T-helper 2 cell treated with Interferon-gamma antibody and Interleukin-4, amounts not matched to agents 5 μg/mL and 100 μg/mL, for 36 hours (primary cell): ENCODE measurements at places on chromosomes 7 and 10.

DNA sequence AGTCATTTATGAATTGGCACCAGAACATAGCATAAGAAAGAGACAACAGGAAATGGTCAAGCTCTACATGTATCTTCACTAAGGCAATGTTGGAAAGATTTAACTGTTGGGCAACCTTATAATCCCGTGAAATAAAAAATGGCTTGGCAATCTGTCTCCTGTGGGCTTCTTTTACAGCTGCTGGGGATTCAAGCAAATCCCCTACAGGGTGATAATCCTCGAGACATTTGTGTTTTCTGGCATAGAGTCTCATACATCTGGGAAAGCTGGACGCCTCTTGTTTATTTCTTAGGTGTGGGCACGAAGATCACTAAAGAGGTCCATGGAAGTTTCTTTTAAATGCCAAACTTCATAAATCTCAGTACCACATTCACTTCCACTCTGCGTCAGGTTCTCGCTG, 82.2 kb upstream of the GPR141 start:
- DNase-seq: no peak

GRCh38 chr7:140485500-140486265, 6.4 kb upstream of the MKRN1 start:
- no peak for DNase-seq

DNA sequence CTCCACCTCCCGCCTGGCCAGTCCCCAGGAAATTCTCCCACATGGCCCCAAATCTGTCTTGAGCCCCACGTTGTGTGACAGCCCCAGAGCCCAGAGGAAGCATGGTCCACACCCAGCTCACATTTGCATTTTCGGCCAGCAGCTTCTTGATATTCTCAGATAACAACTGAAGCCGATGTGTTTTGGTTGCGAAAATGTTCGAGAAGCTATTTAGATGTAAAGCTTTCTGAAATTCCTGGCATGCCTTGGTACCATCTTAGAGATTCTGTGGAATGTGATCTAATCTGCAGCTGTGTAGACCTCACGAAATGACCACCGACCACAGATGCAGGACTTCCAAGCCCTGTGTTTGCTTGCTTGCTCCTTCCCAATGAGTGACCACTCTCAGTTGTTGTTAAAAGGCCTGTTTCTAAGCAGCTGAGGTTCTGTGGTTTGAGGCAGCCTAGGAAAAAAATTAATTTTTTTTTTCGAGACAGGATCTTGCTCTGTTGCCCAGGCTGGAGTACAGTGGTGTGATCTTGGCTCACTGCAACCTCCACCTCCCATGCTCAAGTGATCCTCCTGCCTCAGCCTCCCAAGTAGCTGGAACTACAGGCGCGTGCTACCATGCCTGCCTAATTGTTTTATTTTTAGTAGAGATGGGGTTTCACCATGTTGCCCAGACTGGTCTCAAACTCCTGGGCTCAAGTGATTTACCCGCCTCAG, 8.8 kb downstream of the SLC4A2 start:
- DNase-seq: no peak

- peak; percentile 79 for DNase-seq
Measured at GRCh38 chr7:155198901-155199845, 98.5 kb upstream of the INSIG1 start.

DNA sequence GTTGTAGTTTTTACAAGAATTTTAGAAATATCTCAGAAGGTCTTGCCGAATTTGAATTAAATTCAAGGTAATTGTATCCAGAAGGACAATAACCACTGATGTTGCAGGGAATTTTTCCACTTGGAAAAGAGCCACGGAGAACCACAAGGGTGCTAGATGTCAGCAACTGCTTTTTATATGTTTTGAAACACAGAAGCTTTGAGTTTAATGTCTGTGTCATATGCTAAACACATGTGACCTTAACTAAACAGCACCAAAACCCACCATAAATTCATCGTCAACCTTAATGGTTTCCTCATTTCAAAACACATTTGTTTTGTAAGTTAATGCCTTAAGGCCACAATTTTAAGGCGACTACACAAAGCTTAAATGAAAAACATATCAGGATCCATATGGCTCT, 106.9 kb downstream of the COL28A1 start:
- DNase-seq: no peak

GRCh38 chr10:29987471-29987870, 71.9 kb downstream of the JCAD start:
- DNase-seq: no peak

- DNase-seq: no peak
Measured at GRCh38 chr10:122658356-122659049, 41.1 kb downstream of the C10orf120 start.

DNA sequence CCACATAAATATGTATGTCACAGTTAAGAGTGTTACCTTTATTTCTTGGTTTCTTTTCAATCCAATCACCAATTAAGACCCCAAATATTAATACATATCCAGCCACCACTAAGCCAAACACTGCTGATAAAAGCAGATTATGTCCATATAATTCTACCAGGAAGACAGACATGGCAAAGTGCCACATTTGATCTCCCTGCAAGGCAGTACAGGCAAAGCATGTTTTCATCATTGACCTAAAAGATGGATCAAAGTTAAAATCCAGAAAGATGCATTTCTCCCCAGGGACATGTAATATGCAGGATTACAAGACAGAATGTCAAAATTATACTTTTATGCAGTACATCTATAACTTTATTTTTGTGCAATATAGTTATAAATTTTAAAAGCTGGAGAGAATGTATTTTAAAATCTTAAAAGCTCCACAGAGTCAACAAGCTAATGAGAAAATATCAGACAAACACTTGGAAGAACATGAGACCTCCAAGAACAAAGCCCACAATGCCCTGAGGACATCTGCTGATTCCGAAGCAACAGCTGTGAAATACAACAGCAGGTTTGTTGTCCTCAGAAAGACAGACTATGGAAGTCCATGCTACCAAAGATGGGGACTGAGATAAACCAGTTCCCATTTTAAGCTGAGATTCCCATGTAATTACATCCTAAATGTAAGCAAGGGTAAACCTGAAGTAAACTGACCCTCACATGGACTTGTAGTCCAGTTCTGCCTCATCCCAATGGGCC, 54.5 kb upstream of the TOMM7 start:
- no peak for DNase-seq

DNA sequence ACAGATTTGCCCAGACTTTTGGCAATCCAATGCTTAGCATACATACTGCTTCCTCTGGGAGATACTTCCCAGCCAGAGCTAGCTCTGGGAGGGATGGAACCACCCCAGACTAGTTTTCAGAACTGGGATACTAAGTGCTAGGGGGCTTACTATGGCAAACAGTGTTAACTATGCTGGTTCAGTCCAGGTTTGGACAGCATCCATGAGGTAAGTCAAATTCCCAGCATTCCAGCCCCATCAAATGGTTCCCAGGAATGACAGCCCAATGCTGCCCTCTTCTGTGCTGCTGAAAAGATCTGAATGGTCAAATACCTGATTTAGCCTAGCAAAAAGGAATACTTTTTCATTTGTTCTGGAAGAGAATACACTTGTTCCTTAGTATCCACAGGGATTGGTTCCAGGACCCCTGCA, 141.7 kb upstream of the CCDC6 start:
- DNase-seq: no peak

GRCh38 chr10:4266416-4267085, 481.5 kb upstream of the KLF6 start:
- no peak for DNase-seq

- DNase-seq: no peak
Measured at GRCh38 chr10:75658036-75658435, 226.6 kb downstream of the LRMDA start.

GRCh38 chr10:110410329-110411046, 87.2 kb upstream of the DUSP5 start:
- no peak for DNase-seq

DNA sequence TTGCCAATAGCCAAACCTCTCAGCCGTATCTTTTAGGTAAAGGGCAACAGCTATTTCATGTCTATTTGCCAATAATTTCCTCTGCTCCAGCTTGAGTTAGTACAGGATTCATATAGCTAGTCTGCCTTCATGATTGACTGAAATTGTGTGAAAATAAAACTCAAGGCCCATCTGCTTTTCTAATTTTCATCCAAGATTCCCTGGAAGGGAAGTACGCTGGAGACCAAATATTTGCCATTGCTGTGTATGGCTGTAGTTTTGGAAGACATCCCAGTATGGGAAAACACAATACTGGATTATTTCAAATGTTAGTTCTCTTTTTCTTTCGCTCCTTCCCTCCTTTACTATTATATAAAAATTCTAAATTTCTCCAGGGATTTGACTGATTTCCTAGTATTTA, 652.4 kb downstream of the CNTNAP2 start:
- DNase-seq: no peak

- no peak for DNase-seq
Measured at GRCh38 chr7:127781081-127781480, 129.1 kb downstream of the SND1 start.

DNA sequence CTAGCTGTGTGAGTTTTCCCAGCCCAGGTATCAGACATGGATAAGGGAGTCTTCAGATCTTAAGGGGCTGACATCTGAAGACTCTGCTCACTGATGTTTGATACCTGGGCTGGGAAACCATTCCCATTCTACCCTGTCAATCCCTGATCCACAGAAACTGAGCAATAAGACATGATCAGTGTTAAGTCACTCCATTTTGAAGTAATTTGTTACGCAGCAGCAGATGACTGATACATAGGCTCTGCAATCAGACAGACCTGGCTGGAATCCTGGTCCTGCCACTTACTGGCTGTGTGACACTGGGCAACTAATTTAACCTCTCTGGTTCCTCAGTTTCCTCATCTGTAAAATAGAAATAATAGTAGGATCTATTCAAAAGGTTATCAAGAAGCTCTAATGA, 6.6 kb downstream of the DCLRE1C start:
- DNase-seq: no peak

DNA sequence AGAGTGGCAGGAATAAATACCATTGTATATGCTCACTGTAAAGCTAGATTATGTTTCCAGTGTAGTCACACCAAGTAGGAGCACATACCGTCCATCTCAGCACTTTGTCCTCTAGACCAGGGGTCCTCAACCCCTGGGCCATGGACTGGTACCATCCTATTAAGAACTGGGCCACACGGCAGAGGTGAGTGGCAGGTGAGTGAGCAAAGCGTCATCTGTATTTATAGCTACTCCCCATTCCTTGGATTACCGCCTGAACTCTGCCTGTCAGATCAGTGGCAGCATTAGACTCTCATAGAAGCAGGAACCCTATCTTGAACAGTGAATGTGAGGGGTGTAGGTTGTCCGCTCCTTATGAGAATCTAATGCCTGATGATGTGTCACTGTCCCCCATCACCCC, 735.3 kb downstream of the MAGI2 start:
- DNase-seq: no peak

DNA sequence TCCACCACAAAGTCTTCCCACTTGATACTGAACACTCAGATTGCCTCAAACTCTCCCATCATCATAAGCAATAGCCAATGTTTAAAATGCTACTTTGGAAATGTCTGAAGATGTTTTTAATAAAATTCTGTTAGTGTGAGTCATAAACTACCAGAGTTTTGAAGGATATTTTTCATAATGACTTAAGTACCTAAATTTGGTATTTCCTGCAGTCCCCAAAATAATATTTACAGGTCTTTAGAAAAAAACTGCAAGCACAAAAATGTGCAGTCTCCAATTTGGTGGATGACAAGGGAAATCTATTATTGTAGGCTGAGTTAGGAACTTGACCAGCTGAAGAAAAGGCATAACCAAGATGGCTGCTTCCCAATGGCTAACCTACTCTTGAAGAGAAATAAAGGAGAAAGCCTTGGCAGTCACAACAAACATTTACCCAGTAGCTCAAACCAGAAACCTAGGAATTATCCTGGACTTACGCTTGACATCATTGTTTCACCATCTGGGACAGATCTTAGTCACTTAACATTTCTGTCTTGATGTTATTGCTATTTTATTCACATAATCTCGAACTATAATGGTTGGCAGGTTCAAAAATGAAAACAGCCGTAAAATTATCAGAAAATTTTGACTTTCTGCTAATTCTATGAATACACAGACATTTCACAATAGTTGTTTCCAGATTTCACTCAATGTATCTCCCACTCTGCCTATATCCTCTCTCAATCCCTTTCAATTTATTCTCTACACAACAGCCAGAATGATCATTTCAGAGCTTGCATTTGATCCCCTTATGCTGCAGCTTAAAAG, 111.2 kb upstream of the STEAP1B start:
- DNase-seq: no peak

DNA sequence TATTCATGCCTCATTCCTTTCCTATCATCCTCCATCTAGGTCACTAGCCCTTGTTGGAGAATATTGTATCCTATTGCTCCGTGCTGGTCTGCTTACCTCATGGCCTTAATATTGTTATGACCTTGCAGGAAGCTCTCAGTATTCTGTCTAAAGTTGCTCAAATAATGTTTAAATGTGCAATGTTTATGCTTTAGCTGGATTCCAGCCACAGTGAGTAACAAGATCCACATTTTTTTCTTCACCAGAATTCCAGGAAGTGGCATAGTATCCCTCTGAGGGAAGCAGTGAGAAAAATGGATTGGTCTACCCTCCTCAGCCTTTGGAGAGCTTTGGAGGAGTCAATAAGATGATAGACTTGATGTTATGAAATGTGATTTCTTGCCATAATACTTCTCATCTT, 402.6 kb downstream of the NRG3 start:
- no peak for DNase-seq

- peak; percentile 25 for DNase-seq
Measured at GRCh38 chr7:123154231-123154860, 45.4 kb downstream of the SLC13A1 start.

DNA sequence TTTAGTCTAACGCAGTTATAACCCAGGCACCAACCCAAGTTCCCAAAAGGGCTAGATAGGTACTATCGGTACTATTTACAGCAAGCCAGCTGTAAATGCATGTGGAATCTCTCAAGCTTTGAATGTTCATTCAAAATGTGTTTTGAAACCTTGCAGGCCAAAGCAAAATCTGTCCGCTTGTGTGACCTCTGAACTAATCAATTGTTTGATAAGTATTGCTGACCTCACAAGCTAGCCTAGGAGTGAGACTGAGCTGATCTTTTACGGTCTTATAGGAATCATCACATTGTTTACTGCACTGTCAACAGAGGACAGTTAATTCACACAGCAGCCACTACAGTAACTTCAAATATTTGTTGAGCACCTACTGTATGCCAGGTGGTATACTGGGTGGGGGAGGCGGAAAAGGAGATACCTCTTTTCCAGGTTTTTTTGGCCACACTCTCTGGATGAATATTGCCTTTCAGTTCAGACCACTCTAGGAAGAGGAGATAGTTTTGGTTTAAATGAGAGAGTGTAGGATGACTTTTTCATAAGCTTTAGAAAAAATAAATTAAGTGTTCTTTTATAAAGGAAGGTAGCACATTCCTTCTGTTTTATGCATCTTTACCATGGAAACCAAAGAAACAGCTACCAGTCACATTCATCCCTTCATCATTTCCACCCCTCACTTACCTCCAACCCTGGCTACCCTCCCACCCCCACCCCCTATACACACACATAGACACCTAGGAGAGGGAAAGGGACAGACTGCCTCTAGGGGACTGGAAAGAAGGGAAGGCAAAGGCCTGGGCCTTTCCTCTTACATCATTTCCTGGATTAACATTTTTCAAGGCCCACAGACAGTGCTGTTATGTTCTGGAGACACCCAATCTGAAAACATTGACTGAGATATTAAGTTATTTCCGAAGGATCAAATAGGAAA, 2.4 kb downstream of the PAPSS2 start:
- no peak for DNase-seq
